ENCODE measurements at places on chromosomes 1 and 21.

DNA sequence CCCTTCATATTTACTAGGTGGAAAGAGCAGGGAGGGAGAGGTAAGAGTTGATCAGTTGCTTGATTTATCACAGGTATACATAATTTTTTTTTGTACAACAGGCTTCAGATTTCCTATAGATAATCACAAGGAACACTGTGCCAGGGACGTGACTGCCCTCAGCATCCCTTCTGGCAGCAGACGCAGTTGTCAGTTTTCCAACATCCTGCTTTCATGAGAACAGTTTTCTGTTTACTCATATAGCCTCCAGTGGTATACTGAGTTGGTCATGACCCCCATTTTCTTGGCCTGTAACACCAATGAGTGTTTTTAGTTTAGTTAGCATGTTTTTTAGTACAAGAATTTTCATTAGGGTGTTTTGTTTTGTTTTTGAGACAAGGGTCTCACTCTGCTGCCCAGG is 37.9 kb upstream of the PTPRF start:
- DNase-seq: no peak

DNA sequence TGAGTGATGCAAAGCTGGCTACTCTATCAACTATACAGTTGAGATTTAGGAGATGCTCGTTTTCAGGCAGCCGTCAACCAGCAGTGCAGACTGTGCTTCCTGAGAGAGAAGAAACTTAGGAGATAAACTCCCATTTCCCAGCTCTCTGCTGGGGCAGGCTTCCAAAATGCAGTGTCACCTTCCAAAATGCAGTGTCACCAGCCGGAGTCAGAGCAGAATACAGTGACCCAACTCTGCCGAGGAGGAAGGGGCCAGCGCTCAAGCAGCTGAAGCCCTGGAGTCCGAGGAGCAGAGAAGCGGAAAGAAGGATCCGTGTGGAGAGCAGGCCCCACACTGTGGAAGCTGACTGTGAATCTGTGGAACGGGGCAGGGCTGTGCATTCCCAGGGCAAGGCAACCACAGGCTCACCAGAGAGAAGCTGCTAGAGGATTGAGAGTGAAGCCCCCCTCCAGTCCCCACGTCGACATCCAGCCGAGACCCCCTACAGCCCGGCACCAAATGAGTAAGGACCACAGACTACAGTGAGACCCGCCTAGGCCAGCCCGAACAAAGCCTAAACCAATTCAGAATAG is 703 bp upstream of the KRTAP12-1 start:
- no peak for DNase-seq

GRCh38 chr1:168939110-168939946 is 167.2 kb upstream of the ATP1B1 start:
- no peak for DNase-seq

- peak; percentile 11 for DNase-seq
Measured at GRCh38 chr1:185033686-185034085, 11.7 kb upstream of the RNF2 start.

DNA sequence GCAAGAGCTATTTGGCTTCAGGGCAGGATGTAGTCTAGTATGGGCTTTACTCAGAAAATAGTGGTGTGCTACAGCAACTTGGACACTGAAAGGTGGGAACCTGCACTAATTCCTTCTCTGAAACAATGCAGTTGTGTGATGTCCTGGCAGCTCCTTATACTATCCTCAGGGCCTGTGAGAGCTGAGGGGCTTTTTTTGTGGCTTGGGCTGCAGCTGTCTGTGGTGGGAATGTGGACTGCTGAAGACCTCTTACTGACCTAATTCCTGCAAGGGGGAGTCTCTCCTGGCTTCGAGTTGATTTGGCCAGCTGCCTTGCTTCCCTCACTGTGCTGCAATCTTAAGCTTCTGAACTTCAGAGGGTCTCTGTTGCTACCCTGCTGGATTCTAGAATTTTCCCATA is 22.3 kb upstream of the CHODL start:
- DNase-seq: no peak

- no peak for DNase-seq
Measured at GRCh38 chr1:207848234-207848633, 62.7 kb downstream of the CD34 start.
